ENCODE measurements at places on chromosomes 7 and 10.
A peak's percentile ranks its signal among the peaks of the same experiment; 100 is the strongest.

DNA sequence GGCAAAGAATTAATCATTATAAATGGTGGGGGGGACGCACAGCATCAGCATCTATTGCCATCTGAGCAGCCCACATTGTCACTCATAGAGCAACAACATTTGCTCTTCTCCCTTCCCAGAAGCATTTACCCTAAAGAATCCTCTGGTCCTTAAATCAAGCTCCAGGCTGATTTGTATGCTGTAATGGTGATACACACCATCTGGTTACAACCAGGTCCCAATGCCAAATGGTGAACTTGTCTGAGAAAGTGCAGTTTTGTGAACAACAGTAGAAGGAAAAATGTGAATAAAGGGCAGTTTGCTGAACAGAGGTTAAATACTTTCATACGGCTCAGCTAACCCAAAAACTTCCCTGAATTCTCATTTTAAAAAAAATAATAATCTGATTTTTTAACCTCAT is 38.8 kb upstream of the TCF7L2 start:
- DNase-seq, result no peak

GRCh38 chr10:131199646-131200045 is 111.9 kb downstream of the TCERG1L start:
- no peak for DNase-seq

- DNase-seq, result no peak
Measured at GRCh38 chr10:17214971-17215781, 12.9 kb upstream of the VIM start.

- no peak for DNase-seq
Measured at GRCh38 chr10:48439581-48440041, 133.1 kb downstream of the MAPK8 start.

- no peak for DNase-seq
Measured at GRCh38 chr7:40739257-40739656, 604.5 kb downstream of the SUGCT start.

DNA sequence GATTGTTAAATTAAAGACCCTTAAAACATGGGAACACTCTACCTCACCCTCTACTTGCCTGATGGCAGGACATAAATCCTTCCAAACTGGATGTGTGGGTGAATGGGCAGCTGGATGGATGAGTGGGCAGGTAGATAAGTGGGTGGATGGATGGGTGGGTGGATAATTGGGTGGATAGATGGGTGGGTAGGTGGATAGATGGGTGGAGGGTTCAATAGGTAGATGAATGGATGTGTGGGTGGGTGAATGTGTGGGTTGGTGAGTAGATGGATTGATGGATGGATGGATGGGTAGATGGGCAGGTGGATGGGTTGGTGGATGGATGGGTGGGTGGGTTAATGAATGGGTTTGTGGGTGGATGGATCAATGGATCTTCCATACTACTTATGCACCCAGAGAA is 18.9 kb upstream of the FFAR4 start:
- no peak for DNase-seq

- peak; percentile 30 for DNase-seq
Measured at GRCh38 chr7:37488163-37488764, 39.6 kb upstream of the ELMO1 start.

- DNase-seq, result no peak
Measured at GRCh38 chr7:3106361-3106826, 62.7 kb upstream of the CARD11 start.

GRCh38 chr7:8982338-8982992 is 549.1 kb downstream of the NXPH1 start:
- DNase-seq, result no peak

DNA sequence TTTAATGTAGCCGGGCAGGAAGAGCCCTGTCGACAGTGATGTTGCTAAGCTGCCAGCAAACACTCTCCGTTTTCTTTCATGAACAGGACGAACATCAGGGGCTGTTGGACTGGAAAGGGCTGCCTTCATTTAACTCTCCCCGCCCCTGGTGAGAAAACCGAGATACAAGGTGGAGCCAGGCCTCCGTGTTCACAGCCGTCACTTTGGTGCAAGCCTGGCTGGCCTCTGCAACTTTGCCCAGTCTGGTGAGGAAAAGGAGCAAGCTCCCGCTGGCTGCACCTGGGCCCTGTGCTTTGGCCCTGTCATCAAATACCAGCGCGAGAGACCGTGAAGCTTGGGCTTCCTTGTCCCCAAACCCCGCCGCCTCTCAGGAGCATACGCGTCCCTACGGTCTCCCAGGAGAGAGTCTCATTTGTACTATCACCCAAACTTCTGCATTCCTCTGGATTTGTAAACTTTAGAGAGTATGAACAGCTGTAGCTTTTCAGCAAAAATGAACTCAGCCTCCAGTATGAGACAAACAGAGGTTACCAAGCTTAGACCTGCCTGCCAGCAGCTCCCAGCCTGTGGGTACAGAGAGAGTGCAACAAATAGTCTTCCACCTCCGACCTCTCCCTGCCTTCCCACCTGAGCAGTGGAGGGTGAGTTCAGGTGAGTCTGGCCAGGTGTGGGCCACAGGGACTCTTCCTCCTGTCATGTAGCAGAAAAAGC is 445.3 kb upstream of the MGMT start:
- DNase-seq, result no peak

- no peak for DNase-seq
Measured at GRCh38 chr7:46900312-46901263, 681.3 kb downstream of the TNS3 start.

GRCh38 chr7:103071000-103071399 is 3.6 kb downstream of the FBXL13 start:
- no peak for DNase-seq

DNA sequence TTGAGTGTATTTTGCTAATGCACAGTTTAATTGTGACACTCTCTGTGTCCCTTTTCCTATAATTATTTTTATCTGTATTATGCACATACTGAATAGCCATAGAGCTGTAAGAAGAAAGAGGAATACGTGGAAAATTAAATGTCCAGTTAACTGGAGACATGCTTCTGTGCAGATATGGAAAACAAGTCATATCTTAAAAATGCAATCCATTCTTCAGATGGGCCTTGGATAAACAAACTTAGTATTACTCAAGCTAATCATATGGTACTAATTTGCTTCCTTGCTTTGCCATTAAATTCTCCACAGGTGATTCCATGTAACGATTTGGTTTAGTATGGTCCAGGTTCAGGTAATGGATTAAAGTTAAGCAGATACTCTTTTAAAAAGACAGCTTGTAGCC is 201.2 kb upstream of the CELF2 start:
- no peak for DNase-seq

- DNase-seq, result no peak
Measured at GRCh38 chr10:15898046-15898445, 37.7 kb upstream of the MINDY3 start.

Data from SIG-M5 (cell line).